Cortex of kidney (tissue), 1 donor: ENCODE measurements at places on chromosomes 12 and 14.

DNA sequence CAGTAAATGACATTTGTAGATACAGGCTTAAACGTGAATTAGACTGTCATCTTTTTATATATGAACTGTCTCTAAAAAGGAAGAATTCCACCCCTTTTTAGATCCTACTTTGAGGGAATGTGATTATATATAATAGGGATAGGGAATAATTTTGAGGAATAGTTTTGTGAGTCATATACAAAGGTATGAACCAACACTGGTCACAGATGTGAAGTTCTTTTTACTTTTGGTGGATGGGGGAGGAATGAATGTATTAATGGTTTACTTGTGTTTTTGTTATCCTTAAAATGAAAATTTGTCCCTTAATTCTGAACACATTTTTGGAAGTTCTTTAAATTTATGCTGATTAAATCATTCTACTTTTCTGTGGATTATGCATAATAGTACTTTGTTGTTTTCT is 30.4 kb downstream of the FRS2 start:
- no peak for DNase-seq

DNA sequence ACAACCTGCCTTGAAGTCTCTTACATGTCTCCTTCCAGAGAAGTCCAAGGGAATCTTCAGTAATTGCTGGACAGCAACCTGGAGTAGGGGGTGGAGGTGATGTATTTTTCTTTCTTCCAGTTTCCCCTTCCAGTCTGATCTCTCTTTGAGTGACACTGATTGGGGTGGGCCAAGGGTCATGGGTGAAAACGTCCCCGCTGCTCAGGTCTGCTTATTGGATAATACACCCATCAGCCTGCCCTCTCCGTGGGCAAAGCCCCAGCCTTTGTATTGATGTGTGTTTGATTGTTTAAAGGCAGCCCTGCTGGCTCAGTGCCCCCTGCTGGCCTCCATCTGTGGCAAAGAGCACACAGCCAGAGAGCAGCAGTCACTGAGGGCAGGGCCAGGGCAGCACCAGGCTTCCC is 35.7 kb upstream of the ATP2A2 start:
- DNase-seq: no peak

DNA sequence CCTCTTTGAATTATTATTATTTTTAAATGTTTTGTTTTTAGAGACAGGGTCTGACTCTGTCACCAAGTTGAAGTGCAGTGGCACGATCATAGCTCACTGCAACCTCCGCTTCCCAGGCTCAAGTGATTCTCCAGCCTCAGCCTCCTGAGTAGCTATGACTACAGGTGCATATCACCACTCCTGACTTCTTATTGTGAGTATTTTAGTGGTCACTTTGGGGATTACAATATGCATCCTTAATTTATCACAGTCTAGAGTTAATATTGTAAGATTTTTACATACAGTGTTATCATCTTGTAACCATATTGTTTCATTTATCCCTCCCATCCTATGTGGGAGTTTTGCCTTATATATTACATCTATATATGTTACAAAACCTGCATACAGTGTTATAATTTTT is 13.4 kb downstream of the FGF23 start:
- DNase-seq: no peak

DNA sequence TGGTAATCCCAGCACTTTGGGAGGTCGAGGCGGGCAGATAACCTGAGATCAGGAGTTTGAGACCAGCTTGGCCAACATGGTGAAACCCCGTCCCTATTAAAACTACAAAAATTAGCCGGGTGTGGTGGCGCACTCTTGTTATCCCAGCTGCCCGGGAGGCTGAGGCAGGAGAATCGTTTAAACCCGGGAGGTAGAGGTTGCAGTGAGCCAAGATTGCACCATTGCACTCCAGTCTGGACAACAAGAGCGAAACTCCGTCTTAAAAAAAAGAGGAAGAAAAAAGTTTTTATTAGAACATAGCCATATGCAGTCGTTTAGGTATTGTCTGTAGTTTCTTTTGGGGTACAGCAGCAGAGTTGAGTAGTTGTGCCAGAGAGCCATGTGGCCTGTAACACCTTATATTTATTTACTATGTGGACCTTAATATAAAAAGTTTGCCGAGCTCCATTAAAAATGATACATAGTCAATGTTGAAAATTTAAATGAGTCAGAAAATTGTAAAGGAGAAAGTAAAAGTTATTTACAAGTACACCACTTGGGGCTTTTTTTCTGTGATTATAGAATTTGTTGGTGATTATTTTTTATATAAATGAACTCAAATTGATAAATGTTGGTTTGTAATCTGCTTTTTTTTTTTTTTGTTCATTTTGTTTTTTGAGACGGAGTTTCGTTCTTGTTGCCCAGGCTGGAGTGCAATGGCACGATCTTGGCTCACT is 2.2 kb downstream of the ADIPOR2 start:
- no peak for DNase-seq

- no peak for DNase-seq
Measured at GRCh38 chr12:25497021-25497420, 56.1 kb downstream of the LMNTD1 start.

- DNase-seq: no peak
Measured at GRCh38 chr14:78254911-78255461, 84.8 kb downstream of the NRXN3 start.

- DNase-seq: no peak
Measured at GRCh38 chr14:85336817-85337216, 193.1 kb upstream of the FLRT2 start.

DNA sequence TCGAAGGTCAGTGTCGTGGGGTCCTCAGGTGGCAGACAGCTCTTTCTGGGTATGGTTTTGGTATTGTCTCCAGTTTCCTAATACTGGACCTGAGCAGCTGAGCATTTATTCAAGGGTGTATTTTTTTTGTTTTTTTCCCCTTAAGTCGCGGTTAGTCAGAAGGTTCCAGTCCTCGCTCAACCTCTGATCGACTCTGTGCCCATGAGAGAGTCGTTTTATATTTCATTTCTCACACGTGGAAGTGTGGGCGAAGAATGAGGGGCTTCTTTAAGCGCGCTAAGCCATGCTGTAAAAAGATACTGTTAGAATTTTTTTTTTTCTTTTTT is 499 bp downstream of the MIPOL1 start:
- no peak for DNase-seq
